HepG2 (cell line): ENCODE measurements at places on chromosomes 5 and 9. TPM values are rescaled to one million over a fixed set of nuclear protein-coding genes. Genes with fewer than 3 reads are reported as not detected.

Gene KIF27
- polyA plus RNA-seq, result 0.82 and 0.95 TPM in 2 replicates

Gene ALDH1A1
- polyA plus RNA-seq, result 50.0 and 88.2 TPM in 2 replicates

Gene IL9
- not detected in 2 replicates for polyA plus RNA-seq

Gene TAF11L5
- not detected in 2 replicates for polyA plus RNA-seq

Gene IFNA21
- not detected in 2 replicates for polyA plus RNA-seq

Gene SLC45A2
- 0.13 and 0.24 TPM in 2 replicates for polyA plus RNA-seq

Gene RNF183
- 6.5 and 7.3 TPM in 2 replicates for polyA plus RNA-seq

Gene ZDHHC11B
- 0.07 and 0.12 TPM in 2 replicates for polyA plus RNA-seq

Gene ISOC1
- 22.1 and 25.7 TPM in 2 replicates for polyA plus RNA-seq

Gene EIF4EBP3
- polyA plus RNA-seq, result 0.31 and 0.61 TPM in 2 replicates

Gene OR1L6
- not detected in 2 replicates for polyA plus RNA-seq

Gene FAM221B
- not detected in 2 replicates for polyA plus RNA-seq

Gene BTF3
- polyA plus RNA-seq, result 471 and 557 TPM in 2 replicates

Gene QRFP
- polyA plus RNA-seq, result not detected in 2 replicates

Gene TNPO1
- polyA plus RNA-seq, result 23.6 and 26.7 TPM in 2 replicates

Gene ENTPD2
- polyA plus RNA-seq, result 3.2 and 4.1 TPM in 2 replicates

Gene TMEM174
- not detected in 2 replicates for polyA plus RNA-seq

Gene IL7R
- not detected in 2 replicates for polyA plus RNA-seq

Gene SCGB3A2
- not detected in 2 replicates for polyA plus RNA-seq

Gene SNX24
- 7.2 and 7.8 TPM in 2 replicates for polyA plus RNA-seq

Gene TAF11L4
- not detected in 2 replicates for polyA plus RNA-seq

Gene ARHGEF28
- 15.0 and 17.4 TPM in 2 replicates for polyA plus RNA-seq

Gene SAPCD2
- polyA plus RNA-seq, result 18.7 and 21.9 TPM in 2 replicates
